ENCODE measurements at places on chromosomes 12 and 14.

DNA sequence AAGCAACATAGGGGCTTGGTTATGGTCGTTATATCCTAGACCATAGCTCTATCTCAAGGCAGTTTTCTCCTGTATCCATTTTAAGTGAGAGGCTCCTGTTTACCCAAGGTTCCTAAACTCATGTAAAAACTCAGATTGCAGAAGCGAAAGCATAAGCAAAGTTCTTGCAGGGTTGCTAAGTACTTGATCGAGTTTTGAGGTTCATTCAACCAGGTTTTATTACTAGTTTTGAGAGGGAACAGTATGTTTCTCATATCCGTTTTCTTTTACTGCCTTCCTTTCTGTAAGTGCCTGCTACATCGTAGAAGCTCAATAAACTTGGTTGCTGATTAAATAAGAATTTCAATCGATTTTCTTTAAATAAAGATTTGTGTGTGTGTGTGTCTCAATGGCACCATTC lies 5.1 kb downstream of the AKAP3 start:
- no peak for DNase-seq

DNA sequence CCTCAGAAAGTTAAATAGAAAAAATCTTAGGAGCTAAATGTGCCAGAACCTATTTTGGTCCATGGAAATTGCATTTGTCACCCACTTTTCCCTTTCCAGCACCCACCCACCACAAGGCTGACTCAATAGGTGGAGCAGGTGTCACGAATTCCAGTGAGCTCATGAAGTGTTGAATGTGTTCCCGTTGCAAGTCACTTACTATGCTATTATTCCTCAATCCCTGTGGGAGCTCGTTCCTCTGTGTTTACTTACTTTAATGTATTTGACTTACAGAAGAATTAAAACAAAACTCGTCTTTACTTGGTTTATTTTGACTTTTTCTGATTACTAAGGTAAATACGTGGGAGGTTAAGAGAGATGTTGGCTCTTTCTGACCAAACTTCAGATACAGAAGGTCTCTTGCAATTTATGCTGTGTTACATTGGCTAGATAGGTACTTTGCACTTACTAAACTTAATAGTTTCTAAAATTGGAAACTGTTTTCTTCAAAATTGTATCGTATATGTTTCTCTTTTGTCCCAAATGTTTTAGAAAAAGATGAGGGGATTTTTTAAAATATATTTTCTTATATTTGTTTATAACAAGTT lies 269.4 kb upstream of the NOVA1 start:
- DNase-seq: no peak

- peak; percentile 97 for DNase-seq
Observed at GRCh38 chr12:92928962-92929915, at the start of gene EEA1. Gene EEA1 (minus strand): TSS chr12:92929295. CDS start chr12:92929066, 229 bp downstream.

DNA sequence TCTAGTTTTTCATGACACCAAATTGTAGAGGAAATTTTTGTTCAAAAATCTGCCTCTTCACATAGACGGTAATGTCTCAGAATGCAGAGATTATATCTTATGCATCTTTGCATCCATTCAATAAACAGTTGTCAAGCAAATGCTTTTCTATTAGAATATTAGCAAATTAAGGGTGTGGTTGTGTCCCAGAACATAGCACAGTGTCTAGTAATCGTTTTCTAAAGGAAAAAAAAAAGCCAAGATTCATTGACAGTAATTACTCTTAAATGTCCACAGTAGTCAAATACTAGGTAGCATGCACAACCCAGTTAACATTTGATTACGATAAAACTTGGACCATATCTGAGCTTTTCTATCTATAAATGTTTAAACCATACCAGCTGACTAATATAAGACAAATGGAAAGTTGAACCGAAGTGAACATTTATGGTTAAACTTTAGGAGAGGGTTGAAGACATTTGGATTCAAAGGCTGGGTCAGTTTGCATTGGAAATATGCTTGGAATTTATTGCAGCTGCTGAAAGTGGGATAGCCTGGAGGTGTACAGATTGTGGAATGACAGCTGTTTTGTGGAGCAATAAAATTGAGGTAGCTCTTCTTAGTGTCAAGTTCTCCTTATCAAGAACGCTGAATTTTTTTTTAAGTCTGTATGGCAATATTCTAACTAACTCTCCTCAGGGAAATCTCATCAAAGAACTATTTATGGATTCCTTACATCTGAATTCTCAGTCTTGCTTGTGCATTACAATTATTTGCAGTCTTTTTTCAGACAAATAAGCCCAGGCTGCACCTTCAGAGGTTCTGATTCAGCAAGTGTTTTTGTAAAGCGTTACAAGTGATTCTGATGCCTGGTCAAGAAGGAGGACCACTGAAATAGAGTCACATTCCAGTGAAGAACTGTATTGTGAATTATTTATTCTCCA lies 66.7 kb upstream of the ATP2B1 start:
- no peak for DNase-seq

- no peak for DNase-seq
Observed at GRCh38 chr14:89017417-89017816, 193.0 kb downstream of the TTC8 start.

- DNase-seq: no peak
Observed at GRCh38 chr12:108820707-108821406, 36.5 kb downstream of the SSH1 start.

GRCh38 chr12:115074617-115075016 lies 390.6 kb upstream of the TBX3 start:
- no peak for DNase-seq

GRCh38 chr14:79225815-79226214 lies 985.5 kb downstream of the DIO2 start:
- no peak for DNase-seq

DNA sequence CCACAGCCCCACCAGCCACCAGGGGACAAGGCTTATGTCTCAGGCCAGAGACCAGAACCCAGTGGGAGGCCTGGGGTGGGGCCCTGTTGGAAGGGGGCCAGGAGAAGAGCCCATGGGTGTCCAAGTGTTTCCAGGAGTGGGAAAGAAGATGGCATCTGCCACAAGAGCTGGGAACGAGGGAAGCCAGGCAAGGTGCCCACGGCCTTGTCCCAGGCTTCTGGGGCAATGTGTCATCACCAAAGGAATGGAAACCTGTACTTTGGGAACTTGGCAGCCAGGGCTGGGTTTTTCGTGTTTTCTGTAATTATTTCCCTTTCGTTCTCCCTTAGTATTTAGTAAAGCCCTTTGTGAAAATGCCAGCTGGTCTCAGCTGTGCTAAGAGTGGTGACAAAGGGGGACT lies 5.3 kb upstream of the PGF start:
- no peak for DNase-seq

GRCh38 chr12:102437511-102437910 lies 42.9 kb downstream of the IGF1 start:
- DNase-seq: no peak

DNA sequence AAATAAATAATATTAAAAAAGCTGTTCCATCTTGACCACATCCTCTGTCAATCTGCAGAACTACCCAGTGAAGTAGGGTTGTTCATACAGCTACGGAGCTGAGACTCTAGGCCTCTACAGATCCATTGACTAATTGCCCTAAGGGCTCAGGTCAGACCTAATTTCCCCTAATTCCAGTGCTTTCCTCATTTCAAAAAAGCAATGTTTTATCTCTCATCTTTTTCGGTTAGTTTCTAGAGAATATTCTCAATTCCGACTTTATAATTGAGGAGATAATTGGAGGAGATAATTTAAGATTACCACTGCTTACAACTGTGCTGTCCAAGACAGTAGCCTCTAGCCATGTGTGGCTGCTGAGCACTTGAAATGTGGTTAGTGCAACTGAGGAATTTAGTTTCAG lies 167.1 kb downstream of the KIF21A start:
- no peak for DNase-seq

DNA sequence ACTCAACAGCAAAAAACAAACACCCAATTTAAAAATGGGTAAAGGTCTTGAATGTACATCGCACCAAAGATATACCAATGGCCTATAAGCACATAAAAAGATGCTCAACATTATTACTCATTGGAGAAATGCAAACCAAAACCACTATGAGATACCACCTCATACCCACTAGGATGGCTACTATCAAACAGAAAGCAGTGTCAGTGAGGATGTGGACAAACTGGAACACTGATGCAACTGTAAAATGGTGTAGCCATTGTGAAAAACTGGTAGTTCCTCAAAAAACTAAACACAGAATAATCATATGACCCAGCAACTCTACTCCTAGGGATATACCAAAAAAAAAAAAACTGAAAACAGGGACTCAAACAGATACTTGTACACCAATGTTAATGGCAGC lies 49.3 kb downstream of the CDK17 start:
- DNase-seq: no peak

GRCh38 chr12:1857821-1858220 lies 37.5 kb downstream of the LRTM2 start:
- no peak for DNase-seq

- DNase-seq: no peak
Observed at GRCh38 chr12:84919271-84919670, 6.7 kb upstream of the SLC6A15 start.

GRCh38 chr12:14613718-14614117 lies 46.0 kb upstream of the PLBD1 start:
- no peak for DNase-seq

DNA sequence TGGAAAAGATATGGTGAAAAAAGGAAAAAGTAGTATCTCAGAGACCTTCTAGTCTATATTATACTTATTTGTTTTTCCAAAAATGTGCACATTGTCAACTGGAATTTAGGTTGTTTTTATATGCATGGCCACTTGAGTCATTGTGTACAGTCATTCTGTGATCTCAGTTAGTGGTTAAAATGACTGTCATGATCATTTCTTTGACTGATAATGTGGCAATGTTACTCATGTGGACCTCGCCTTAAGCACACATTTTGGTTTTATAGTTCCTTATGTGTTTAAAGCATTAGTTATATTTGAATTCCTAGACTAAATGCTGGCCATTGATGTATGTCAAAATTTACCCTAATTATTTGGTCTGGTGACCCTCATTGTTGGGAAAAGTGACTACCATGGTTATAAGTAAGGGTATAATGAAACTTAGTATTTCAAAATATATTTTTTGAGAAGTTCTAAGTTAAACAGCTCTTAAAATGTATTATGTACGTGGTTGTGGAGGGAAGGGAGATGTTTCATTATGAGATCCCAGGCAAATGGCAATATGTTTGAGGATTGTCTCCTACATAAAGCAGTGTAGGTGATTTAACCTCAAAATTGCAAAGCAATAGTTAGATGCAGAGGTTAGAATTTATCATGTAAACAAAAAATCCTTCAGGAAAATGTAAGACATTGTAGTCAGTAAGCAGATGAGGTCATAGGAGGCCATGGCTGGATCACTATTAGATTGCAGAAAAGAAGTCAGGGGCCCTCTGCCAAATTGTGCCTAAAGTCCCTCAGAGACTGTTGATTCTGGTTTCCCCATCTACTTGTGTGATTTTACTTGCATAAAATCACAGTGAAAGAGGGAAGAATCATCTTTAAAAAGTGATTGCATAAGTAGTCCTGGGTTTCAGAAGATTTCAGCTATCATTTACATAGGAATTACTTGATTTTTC lies 17.5 kb downstream of the PNMA1 start:
- DNase-seq: no peak

DNA sequence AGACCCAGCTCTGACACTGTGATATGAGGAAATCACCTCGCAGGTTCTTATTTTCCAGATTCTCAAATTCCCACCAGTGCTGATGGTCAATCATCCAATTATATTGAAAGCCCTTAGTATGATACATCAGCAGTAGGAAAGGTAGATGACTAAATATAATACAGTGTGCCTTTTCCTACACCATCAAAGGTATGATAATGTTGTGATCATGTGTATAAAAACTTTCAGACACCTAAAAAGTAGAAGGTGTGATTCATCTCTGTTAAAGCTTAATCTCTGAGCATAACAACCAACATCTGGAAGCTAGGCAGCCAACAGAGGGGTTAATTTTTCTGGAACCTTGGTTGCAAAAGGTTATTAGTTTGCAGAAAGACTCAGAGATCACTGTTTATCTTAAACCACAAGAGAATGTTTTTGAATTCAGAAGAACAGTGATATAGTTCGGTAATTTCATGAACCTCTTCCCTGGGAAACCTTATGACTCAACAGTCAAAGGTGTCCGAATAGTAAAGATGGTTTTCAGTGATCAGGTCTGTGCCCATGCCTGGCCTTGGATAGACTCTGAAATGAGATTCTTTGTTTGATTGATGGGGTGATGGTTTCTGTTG lies 122.5 kb downstream of the ETV6 start:
- no peak for DNase-seq

DNA sequence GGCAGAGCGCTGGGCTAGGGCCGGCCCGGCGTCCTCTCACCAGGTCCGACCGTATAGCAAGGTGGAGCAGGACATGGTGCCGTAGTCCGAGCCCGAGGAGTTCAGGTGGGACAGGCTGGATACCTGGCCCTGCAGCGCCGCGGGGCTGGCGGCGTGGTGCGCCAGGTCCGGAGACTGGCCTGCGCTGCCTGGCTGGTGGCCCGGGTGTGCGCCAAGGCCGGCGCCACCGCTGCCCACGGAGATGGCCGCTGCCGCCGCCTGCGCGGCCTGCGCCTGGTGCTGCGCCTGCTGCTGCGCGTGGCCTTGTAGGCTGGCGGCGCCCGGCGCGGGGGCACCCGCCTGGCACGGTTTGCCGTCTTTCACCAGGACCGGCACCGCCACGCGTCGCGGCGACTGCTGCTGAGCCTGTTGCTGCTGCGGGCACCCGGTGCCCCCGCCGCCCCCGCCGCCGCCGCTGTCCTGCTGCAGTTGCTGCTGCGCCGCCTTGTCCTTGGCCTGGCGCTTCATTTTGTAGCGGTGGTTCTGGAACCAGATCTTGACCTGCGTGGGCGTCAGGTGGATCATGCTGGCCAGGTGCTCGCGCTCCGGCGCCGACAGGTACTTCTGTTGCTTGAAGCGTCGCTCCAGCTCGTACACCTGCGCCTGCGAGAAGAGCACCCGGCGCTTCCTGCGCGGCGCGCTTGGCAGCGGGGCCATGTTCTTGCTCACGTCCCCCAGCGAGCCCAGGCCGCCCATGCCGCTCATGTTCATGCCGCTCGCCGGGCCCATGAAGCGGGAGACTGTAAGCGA lies 2.6 kb downstream of the NKX2-1 start:
- no peak for DNase-seq

DNA sequence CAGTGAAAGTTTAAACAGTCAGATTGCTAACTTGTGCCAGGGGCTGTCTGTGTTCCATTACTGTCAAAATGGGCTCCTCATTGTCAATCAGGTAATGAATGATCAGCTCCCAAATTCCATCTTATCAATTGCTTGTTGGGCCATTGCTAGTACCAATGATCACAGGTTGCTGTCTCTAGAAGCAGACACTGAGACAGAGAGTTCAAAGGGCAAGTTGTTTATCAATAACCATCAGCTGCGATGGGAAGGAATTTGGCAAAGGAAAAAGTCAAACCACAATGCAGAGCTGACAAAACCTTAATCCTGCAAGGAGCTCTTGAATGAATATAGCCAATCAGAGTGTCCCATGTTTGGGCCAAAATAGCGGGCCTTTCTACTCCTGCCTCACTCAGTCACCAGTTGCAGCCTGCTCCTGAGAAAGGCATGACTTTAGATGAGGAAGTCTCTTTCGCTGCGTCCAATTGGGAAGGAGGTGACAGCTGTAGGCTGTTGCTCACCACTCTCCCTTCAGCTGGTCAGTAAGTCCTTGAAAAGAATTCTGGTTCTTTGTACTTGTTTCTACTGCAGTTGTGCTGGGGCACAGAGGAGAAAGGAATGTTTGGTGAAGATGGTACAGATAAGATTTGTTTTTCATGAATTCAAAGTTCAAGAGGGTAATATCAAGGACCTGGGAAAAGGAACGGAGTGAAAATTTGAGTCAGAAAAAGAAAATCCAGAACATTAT lies 179.2 kb upstream of the PDE3A start:
- no peak for DNase-seq
